Left renal pelvis (tissue), 4 donors: ENCODE measurements at places on chromosomes 5 and 9.

- DNase-seq, result no peak
Measured at GRCh38 chr5:127233590-127233989, 57.0 kb upstream of the MEGF10 start.

- no peak for DNase-seq
Measured at GRCh38 chr5:81853030-81853357, 102.1 kb upstream of the SSBP2 start.

DNA sequence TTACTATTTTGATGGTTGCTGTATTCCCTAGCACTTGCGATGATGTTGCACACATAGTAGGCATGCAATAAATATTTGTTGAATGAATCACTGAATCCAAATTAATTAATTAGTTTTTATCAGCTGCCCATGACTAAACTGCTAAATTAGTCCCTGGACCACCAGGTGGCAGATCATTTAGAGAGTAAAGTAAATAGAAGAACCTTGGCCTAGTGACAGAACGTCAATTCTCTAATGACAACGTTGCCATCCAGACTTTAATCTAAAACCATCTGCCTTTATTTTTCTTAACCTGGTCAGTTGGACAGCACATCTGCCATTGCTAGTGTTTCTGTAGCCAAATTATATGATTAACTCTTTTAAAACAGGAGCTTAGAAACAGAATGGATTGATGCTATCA, 457.5 kb downstream of the KIF4B start:
- DNase-seq, result no peak

DNA sequence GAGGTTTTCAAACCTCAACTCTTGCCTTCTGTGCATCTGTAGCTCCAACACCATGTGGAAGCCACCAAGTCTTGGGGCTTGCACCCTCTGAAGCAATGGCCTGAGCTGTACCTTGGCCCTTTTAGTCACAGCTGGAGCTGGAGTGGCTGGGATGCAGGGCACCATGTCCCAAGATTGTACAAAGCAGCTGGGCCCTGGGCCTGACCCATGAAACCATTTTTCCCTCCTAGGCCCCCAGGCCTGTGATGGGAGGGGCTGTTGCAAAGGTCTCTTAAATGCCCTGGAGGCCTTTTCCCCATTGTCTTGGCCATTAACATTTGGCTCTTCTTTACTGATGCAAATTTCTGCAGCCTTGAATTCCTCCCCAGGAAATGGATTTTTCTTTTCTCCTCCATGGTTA, 11.8 kb upstream of the ENTREP1 start:
- DNase-seq, result no peak

- DNase-seq, result no peak
Measured at GRCh38 chr5:131644822-131645221, 9.8 kb upstream of the RAPGEF6 start.

GRCh38 chr9:105290954-105291353, 46.5 kb downstream of the SLC44A1 start:
- DNase-seq, result no peak

DNA sequence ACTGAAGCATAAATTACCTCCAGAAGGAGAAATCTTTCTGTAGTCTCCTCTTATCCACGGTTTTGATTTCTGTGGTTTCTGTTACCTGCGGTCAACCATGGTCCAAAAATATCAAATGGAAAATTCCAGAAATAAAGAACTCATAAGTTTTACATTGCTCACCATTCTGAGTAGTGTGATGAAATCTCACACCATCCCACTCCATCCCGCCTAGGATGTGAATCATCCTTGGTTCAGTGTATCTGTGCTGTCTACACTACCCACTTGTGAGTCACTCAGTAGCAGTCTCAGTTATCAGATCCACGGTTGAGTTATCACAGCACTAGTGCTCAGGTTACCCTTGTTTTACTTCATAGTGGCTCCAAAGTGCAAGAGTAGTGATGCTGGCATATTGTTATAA, 371.2 kb downstream of the NFIB start:
- no peak for DNase-seq

GRCh38 chr9:126860077-126860756, at the start of gene ZBTB34:
Gene ZBTB34 (plus strand): TSS chr9:126860639. CDS start chr9:126879400, 18,761 bp downstream.
- no peak for DNase-seq

DNA sequence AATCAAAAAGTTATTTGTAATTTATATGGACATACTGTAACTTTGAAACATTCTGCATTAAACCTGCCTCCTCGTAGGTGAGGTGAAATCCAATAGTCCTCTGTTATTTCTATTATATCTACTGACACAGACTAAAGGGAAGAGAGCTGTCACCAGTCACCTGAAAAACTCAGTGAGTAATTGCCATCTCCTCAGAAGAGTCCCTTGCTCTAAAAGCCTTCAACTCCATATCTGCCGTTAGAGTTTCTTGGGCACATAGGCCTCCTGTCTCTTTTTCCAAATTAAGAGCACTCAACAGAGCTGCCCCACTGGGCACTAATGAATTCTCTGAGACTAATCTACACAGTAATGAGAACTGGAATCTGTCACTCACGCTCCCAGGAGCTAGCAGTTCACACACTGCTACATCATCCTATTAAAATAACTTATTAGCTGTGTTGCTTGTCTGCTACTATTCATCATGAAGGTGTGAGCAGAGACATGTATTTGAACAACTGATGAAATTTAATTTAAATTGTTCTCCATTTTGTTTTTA, 67.3 kb upstream of the VCAN start:
- no peak for DNase-seq

GRCh38 chr9:120933310-120934055, 6.9 kb upstream of the TRAF1 start:
- no peak for DNase-seq

GRCh38 chr9:79127661-79128060, 444.1 kb upstream of the TLE4 start:
- DNase-seq, result no peak

- DNase-seq, result no peak
Measured at GRCh38 chr5:18850216-18850615, 1137.8 kb downstream of the CDH18 start.

GRCh38 chr5:98935206-98935605, 6.4 kb upstream of the CHD1 start:
- no peak for DNase-seq

DNA sequence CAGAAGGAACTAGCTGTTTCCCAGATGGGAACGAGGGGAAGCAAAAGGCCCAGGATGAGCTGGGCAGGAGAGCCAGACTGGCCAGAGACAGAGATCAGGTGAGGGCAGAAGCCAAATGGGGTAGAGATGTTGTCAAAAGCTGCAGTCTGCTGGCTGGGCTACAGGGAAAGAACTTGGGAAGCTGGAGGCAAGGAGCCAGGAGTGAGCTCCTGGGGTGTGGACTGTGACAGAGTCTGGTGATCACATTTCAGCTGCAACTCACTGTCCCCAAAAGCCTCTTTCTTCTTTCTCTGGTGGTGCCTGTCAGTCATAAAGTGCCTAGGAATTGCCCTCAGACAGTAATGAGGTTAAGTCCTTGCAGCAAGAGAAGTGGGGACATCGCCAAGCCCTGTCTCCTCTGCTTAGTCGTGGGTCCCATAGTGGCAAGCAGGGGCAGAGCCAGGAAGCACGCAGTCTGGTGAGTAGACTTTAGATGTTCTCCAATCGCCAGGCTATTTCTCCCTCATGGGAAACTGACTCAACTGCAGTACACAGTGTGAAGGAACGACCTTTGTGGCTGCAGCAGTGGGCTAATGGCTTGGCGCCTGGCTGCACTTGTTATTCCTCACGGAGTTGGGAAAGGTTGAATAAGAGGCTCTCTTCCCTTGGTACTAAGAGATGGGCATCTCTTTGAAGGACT, 2.5 kb upstream of the FSD1L start:
- no peak for DNase-seq

DNA sequence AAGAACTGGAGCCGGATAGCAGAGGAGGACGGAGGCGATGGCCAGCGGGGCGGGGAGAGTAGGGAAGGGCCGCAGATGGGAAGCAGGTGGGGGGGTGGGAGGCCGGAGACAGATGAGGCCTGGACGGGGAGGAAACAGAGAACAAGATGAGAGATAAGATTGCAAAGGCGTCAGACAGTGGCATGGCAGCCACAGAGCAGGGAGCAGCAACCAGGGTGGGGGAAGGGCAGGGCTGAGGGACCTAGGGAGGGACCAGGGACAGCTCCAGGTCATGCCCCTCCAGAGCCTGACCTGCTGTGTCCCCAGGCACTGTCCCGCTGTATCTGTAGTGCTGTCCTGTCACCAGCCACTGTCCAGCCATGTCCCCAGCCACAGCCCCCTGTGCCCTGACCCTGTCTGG, 49.6 kb upstream of the LMX1B start:
- DNase-seq, result no peak

- DNase-seq, result no peak
Measured at GRCh38 chr5:122921826-122922225, 76.4 kb downstream of the SNX24 start.

- DNase-seq, result no peak
Measured at GRCh38 chr5:174832025-174832424, 107.6 kb downstream of the MSX2 start.

- DNase-seq, result no peak
Measured at GRCh38 chr9:104073770-104074133, 20.4 kb upstream of the SMC2 start.

GRCh38 chr5:177427919-177428573, 1.6 kb downstream of the GRK6 start:
- no peak for DNase-seq

GRCh38 chr9:103988821-103989220, 105.3 kb upstream of the SMC2 start:
- no peak for DNase-seq

- no peak for DNase-seq
Measured at GRCh38 chr5:53073348-53073747, 36.2 kb downstream of the MOCS2 start.

- DNase-seq, result no peak
Measured at GRCh38 chr9:113665756-113666155, 202.2 kb downstream of the RGS3 start.

DNA sequence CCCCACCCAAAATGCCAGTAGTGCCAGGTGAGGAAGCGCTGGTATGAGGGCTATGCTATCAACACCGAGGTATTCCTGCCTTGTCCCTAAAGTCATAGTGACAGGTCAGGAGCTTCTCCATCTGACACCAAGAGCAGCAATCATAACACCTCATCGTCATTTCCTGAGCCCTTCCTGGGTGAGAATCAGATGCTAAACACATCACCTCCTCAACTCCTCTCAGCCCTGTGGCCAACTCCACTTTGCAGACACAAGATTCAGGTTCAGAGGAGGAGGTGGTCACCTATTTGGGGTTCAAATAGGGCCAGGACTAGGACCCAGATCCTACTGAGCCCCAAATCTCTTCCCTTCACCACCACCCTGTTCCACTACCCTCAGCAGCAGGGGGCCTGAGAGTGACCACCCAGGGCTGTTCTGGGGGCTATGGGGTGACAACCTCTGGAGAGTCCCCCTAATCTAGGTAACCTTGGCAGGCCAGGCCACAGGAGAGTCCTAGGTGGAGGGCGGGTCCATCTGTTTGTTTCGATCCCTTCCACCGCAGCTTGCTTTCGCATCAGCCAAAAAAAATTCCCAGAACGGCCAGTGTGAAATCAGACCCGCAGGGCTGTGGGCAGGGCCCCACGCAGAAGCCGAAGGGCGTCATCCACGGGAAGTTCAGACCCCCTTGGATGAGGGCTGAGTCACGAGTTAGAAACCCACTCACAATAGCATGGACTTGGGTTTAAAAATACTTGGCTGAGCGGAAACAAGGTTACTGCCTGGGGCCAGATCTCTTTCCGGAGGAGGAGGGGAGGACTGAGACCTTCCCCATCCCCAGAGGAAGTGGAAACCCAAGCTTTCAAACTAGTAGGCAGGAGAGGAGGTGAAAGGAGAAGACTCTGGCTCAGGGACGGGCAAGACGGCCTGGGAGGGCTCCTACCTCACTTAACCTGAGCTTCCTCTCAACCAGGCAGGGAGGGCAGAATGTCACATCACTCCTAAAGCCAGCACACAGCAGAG, 8.7 kb downstream of the STK10 start:
- DNase-seq, result no peak

GRCh38 chr9:23342291-23342690, 483.7 kb downstream of the ELAVL2 start:
- no peak for DNase-seq

DNA sequence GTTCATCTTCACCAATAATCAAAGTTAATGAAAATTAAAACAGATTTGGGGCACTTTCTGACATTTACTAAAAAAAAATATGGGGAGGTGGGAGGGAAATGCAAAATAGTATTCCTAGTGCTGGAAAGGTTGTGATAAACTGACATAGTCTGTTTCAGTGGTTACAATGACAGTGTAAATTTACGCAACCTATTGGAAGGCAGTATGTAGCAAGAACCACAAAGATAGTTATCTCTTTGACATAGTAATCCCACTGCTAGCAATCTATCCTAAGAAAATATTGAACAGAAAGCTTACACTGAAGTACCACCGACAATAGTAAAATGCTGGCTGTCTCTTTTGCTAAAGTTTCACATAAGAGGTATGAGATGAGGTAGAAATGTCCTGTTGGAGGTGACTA, 15.1 kb upstream of the EPB41L4B start:
- DNase-seq, result no peak

DNA sequence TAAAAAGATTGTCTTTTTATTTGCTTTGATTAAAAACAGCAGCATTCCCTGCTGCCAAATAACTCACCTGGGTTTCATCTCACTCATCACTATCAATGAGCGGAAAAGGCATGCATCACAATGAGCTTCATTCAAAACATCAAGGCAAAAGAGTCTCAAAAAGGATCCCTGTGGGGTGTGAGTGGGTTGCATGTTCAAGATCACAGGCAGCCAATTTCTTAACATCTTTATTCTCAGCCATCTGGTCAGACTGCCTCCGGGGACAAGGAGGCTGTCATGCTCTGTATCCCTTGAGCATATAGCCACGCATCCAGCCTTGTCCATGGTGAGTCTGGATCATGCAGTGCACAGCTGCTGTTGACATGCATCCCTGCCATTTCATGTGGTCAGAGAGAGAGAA, 117.1 kb downstream of the ICE1 start:
- no peak for DNase-seq

DNA sequence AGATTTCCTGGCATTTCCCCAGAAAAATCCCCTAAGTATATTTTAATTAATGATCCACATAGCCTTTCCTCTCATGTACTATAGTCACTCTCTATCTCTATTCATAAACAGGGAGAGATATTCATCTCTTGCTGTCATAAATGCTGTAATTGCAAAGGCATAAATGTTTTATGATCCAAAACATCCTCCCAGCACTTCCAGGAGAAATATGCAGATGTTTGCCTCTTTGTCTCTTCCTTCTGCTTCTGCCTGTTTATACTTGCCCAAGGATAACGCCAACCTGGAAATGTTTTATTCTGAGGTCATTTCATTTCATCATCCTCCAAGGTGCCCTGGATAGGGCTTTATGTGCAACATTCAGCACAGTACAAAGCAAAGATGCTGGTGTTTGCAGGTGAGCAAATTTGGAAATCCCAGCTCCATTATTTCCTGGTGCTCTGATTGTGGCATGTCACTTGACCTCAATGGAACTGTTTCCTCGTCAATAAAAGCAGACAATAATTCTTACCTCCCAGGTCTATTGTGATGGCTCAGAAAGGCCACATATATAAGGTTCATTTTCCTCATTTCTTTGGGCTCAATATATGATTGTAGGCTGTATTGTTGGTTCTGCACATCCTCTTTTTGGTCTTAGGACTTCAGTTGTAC, 6.9 kb downstream of the TNFSF15 start:
- DNase-seq, result no peak

GRCh38 chr5:178388386-178389025, 155.9 kb upstream of the PHYKPL start:
- no peak for DNase-seq
